Activated CD8-positive, alpha-beta T cell treated with anti-CD3 and anti-CD28 coated beads for 36 hours (primary cell): ENCODE measurements at places on chromosomes 7 and 10. TPM values are rescaled to one million over a fixed set of nuclear protein-coding genes. Genes with fewer than 3 reads are reported as not detected.
A peak's percentile ranks its signal among the peaks of the same experiment; 100 is the strongest.

DNA sequence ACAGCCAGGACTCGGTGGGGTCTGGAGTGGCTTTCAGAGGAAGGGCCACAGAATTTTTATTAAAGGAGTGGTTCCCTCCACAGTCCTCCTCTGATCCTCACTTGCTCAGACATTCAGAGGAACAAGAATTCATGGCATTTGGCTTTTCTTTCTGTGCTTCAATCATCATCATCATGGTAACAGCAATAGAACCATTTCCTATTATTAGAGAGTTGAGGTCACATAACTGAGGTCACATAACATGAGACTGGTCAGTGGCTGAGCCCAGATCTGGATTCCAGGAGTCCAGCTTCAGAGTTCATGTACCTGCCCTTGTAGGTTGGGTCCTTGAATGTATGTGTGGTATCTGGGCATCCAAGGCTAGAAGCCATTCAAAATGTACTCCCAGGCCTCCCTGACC is 177.3 kb upstream of the GRB10 start:
- DNase-seq, result no peak

- peak; percentile 48 for DNase-seq
Measured at GRCh38 chr10:12351447-12351846, 2.1 kb downstream of the CAMK1D start.

- DNase-seq, result peak; percentile 4
Measured at GRCh38 chr10:8498881-8499280, 444.4 kb downstream of the GATA3 start.

DNA sequence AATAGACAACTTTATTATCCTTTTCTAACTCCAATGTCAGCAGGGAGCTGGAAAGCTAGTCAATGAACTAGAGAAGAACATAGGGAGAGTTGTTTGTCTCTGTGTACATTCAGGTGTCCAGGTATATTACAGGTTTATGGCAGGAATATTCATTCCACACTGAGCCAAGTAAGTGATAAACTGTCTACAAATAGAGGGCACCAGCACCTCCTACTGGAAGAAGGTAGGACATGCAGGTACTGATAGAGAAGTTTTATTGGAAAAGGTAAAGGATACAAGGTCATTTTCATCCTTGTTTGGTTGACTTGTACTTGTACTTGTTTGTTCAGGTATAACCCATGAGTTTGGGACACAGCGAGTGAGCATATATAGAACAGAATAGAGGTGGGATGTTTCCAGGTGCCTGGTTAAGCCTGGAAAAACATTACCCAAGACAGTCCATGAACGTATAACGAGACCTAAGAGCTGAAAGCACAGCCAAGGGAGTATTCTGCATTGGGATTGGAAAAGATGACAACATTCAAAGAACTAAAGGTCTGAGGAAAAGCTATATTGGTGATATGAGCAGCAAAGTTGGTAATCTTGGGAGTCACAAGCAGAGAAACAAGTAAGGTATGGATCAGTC is 61.4 kb upstream of the PPP1R3C start:
- DNase-seq, result peak; percentile 32

DNA sequence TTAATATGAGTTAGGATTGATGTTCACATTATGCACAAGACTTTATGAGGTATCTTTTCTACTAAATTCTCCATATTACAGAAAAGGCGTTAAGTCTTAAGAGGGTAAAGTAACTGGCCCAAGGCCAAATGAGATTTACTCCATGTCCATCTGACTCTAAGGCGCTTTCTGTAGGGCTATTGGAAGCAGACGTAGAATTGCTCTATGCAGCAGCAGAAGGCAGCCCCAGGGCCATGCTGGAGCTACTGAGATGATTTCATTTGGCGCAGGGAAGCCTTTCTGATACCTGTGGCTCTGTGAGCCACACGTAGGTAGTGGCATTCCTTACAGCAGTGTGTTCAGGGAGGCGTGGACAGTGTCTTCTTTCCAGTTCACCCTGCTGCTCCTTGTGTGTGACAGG is 133.1 kb downstream of the SH2D4B start:
- no peak for DNase-seq

GRCh38 chr10:6956562-6956961 is 376.5 kb upstream of the PRKCQ start:
- DNase-seq, result no peak

DNA sequence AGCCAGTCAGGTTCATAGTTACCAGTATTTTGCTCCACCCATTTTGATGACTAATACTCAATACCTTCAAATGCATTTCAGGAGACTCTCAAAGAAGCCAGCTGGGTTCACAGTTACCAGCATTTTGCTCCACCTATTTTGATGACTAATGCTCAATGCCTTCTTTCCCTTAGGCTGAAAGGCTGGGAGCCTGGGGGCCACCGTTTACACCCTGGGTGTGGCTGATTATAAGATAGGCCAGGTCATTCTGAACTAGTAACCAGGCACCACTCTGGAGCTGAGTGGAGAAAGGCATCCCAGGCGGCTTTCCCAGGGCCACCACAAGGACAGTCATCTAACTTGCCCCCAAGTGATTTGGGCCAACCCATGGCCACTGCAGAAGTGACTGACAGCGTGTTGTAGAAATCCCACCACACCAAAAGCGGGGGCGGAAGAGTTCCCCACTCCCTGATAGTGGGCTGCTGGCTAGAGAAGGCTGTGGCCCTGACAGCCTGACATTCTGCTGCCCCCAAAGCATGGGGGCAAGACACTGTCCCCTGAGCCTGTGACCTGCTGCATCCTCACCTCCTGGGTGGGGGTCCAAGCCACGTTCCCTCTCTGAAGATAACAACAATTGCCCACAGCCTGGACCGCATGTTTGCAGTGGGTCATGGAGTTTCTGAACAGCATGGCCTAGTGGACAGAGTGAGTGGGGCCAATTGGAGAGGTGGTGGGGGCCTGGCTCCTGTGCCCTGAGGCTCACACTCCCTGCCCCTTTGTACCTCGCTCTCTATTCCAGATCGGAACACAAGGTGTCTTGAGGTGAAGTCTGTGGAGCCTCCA is 23.0 kb upstream of the ZNF488 start:
- no peak for DNase-seq

- no peak for DNase-seq
Measured at GRCh38 chr7:141877365-141877764, 36.1 kb upstream of the PRSS37 start.

GRCh38 chr7:37441816-37442215 is 6.8 kb downstream of the ELMO1 start:
- no peak for DNase-seq

GRCh38 chr10:97466755-97467154 is 20.8 kb downstream of the ZDHHC16 start:
- DNase-seq, result no peak

GRCh38 chr7:26630941-26631580 is 233.3 kb downstream of the SKAP2 start:
- DNase-seq, result no peak

DNA sequence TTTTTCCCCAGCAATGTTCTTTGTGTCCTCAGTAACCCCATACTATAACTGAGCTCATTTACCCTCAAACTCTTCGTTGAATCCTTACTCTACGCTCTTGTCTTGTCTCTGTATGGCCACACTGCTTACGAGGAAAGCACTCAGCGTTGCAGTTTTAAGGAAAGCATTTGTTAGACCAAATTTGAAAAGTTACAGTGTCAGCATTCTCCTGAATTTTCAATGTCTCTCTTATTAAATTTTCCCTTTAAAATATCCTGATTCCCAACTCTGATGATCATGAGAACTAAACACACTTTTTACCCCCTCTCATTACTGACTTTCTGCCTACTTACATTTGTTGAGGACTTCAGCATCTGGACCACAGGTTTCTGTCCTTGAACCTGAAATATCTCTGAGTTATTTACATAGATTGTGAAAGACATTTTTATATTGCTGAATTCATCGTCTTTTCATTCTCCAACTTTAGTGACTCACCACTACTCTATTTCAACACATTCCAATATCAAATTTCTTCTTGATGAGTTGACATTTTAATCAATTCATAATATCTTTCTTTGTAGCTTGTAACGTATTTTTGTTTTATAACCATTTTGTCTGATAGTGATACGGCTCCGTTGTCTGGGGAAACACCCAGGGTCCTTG is 19.8 kb upstream of the VWDE start:
- no peak for DNase-seq

- DNase-seq, result no peak
Measured at GRCh38 chr10:77671594-77672252, 34.1 kb upstream of the KCNMA1 start.

- DNase-seq, result no peak
Measured at GRCh38 chr10:104104926-104105325, 17.0 kb upstream of the SFR1 start.

DNA sequence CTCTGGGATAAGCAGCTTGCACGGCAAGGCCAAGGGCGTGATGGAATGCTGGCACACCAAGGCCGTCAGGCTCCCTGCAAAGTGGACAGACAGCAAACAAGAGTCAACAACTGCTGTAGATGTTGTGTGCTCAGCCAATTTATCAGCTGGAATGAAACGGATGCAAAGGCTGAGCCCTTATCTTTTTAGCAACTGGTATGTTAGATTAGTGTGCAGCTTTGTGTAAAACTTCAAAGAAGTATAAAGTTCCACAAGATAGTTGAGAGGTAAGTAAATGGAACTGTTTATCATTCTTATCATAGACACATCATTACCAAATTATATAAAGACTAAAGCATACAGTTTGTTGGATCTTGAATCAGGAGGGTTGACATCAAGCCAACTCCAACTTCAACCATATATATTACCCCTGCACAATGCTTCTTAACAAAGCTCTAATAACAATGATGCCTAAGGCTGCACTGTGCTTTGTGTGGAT is 289.0 kb downstream of the TNS3 start:
- DNase-seq, result no peak

GRCh38 chr10:118047157-118047719 is 497 bp upstream of the RAB11FIP2 start:
- no peak for DNase-seq

DNA sequence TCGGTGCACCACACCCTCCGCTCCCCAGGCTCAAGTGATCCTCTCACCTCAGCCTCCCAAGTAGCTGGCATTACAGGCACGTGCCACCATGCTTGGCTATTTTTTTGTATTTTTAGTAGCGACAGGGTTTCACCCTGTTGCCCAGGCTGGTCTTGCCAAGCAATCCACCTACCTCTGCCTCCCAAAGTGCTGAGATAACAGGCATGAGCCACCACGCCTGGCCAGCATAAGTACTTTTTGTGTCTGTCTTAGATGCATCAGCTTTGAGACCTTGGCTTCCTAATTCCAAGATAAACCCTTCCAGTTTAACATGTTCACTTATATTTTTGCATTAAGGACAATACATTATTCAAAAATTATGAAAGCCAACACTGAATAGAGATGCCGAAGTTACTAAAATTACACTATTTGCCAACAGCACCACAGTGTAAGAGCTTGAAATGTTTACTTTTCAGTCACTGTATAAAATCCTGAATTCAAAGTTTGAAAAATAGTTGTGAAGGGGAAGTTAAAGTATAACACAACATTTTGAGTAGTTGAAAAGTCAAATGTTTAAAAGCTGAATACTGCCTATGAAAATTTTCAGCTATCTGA is 36.5 kb downstream of the ANKIB1 start:
- no peak for DNase-seq

DNA sequence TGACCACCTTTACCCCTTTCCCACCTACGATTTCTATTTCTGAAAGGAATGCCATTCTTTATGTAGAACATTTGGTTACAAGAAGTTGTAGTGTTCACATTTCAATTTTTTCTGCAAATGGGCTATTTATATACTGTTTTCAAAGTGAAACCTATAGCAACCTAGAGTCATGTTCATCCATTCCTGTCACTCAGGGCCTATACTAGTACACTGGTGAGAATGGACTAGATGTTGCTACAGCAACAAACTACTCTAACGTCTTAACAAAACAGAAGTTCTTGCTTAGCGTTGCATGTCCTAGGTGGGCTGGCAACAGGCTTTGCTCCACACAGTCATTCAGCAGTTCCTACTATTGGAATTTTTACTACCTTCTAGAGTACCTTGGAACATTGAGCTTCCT is 16.3 kb downstream of the CASD1 start:
- DNase-seq, result no peak

DNA sequence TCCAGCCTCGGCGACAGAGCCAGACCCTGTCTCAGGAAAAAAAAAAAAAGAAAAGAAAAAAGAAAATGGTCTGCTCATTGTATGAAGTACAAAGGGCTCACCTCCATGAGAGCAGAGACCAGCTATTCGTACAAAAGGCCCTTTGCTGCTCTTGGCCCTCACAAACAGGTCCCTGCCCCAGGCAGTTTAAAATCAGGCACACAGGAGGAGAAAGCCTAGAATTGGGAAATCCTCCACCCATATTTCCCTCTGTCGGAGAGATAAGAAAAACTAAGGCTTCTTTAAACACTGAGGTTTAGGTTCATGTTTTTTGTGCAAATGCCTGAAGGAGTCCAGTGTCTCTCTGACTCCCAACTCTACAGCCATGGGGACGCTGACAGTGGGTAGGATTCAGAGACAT is 15.1 kb downstream of the GNA12 start:
- no peak for DNase-seq

DNA sequence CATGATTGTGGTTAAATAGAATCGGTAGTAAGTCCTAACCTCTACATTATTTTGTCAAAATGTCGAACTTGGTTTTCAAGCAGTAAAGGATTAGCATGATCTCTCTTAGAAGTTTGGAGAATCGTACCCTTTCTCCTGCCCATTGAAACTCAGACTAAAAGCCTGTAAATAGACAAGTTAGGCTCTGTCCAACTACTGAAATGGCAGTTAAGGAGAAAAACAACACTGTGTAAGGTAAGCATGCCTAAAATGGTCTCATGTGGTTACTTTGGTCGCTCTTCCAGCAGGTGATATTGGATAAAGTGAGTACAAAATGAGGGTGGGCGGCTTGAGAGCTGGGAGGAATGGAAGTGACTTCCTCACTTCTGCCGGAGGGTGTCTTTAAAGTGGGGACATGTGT is 25.0 kb downstream of the SEC61A2 start:
- DNase-seq, result no peak

GRCh38 chr10:113454341-113455061 is 98.4 kb upstream of the HABP2 start:
- peak; percentile 45 for DNase-seq

DNA sequence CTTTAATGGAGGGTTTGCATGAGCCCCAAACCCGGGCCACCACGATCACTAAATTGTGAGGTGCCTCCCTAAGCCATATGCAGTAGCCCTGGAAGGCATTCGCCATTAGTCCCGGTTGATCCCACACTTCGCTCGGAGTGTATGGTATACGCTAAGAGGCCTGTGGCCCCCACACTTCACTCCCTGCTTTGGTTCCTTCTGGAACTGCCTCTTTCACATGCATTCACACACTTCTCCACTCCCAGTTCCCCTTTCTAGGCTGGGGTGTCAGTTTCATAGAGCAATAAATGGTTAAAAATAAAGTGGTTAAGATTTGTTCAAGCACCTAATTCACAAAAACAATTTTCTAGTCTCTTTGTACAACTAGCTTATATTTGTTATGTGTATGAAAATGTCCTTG is 212.1 kb upstream of the KCND2 start:
- no peak for DNase-seq

- DNase-seq, result no peak
Measured at GRCh38 chr7:80699721-80700256, 61.3 kb downstream of the CD36 start.

The SEMA3D gene
- not detected for total RNA-seq

The IFIT2 gene
- total RNA-seq, result 39.2 TPM

The ABCF2 gene
- total RNA-seq, result 56.2 TPM

The HHEX gene
- 0.58 TPM for total RNA-seq

The DEPP1 gene
- total RNA-seq, result 0.27 TPM

The GJD4 gene
- not detected for total RNA-seq

The SLC39A12 gene
- total RNA-seq, result not detected

The GIMAP7 gene
- total RNA-seq, result 29.5 TPM

The TAF6 gene
- total RNA-seq, result 55.3 TPM

The TLX1 gene
- total RNA-seq, result not detected

The RARRES2 gene
- total RNA-seq, result not detected

The NPTX2 gene
- not detected for total RNA-seq

The FAM237B gene
- total RNA-seq, result not detected

The PRSS2 gene
- total RNA-seq, result not detected

The AVPI1 gene
- total RNA-seq, result 3.0 TPM

The FOXP2 gene
- not detected for total RNA-seq

The ATG9B gene
- 12.6 TPM for total RNA-seq
